Kidney glomerular epithelial cell (primary cell): ENCODE measurements at places on chromosomes 16 and 17.

DNA sequence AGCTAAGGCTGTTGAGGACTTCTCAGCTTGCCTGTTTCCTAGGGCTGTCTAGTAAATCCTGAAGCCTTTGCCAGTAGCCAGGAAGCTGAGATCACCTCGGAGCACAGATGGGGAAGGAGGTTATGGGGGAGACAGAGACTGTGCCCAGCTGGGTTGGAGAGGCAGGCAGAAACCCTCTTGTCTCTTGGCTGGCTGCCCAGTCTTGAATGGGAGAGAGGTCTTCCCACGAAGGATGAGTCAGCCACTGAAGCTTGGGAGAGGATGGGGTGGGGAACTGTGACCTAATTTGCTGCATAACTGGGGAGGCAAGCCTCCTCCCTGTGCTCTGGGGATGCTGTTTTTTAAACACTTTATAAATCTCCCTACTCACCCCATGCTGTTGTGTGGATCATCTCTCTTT is 69.8 kb downstream of the SHISA9 start:
- DNase-seq, result peak; percentile 87

DNA sequence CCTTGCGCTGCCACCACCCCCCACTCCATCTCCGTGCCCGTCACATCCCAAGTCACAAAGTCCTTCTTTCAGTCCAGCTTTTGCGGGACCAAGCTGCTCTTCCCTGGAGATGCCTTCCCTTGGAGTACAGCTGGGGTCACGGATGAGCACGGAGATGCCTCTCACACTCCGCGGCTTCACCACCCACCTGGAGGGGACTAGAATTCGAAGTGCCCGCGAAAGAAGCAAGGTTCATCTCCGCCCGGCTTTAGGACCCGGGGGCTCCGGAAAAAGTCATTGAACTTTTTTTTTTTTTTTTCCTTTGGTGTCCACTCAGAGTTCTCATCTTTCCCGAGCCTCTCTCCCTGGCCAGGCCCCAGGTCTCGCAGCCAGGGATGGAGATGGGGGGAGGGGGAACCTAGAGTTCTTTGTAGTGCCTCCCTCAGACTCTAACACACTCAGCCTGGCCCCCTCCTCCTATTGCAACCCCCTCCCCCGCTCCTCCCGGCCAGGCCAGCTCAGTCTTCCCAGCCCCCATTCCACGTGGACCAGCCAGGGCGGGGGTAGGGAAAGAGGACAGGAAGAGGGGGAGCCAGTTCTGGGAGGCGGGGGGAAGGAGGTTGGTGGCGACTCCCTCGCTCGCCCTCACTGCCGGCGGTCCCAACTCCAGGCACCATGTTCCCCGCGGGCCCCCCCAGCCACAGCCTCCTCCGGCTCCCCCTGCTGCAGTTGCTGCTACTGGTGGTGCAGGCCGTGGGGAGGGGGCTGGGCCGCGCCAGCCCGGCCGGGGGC is at the start of gene FKBP10:
Gene FKBP10 (plus strand): TSS at position 624 of the 771 bp plus-strand sequence. CDS start 31 bp downstream, at position 655.
- peak; percentile 77 for DNase-seq

DNA sequence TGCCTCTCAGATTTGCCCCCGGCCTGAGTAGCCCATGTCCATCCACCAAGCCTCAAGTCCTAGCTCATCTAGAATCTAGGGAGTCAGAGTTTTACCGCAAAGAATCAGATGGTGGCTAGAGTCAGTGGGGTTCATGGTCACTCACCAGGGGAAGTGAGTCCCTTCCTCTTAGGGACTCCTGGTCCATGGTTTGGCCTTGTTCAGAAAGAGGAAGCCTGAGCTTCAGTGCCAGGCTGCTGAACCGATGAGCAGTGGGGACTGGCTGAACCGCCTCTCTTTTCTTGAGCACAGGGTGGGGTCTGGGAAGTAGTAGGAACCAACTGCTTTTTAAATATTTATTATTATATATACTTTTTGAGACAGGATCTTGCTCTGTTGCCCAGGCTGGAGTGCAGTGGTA is 160.3 kb downstream of the NTN1 start:
- no peak for DNase-seq

DNA sequence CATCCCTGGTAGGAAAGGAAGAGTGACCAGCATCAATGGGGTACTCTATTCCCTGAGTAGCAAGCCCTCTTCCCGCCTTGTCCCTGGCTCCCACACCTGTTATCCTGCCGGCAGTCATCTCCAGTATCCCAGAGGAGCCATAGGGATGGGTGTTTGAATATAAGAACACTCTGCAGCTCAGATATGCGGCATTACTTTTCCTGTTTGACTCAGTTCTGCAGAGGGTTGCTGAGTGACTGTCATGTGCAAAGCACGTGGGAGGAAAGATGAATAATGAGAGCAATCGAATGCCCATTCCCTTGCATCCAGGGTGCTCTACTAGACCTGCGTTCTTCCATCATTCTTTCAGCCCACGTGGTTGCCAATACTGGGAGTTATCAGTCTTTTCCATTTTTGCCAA is 115.1 kb downstream of the PRKCB start:
- DNase-seq, result no peak

GRCh38 chr17:56594320-56595107 is 1.0 kb downstream of the NOG start:
- DNase-seq, result no peak

DNA sequence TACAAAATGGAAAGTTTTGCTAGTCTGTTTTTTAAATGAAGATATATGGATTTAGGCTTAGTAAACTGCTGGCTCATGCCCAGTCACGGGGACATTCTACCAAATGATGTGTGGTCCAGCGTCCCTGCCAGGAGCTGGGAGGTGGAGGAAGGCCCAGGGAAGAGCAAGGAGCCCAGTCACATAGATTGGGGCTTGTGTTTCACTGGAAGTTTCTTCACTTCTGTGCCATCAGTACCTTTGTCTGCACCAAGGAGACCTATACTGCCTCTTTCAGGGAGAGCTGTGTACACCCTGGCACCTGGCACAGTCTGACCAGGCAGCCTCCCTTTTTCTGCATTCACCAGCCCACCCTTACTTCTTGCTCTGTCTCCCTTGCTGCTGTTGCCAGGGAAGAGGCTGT is 32.6 kb upstream of the ERN1 start:
- DNase-seq, result no peak

DNA sequence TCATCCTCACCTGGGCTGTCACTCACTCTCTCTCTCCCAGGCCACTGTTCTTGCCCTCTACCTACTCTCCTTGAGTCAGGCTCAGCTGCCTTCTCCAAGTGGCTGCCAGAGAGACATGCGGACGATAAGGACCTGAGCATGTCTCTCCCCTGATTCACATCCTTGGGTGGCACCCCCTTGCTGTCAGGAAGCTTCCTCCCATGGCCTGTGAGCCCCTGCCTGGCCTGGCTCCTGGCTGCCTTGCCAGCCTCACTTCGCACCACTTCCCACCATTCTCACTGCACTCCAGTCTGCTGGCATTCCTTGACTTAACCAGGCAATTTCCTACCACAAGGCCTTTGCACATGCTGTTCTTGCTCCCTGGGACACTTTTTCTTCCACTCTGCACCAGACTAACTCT is 2.7 kb upstream of the ALDH3A1 start:
- DNase-seq, result no peak

DNA sequence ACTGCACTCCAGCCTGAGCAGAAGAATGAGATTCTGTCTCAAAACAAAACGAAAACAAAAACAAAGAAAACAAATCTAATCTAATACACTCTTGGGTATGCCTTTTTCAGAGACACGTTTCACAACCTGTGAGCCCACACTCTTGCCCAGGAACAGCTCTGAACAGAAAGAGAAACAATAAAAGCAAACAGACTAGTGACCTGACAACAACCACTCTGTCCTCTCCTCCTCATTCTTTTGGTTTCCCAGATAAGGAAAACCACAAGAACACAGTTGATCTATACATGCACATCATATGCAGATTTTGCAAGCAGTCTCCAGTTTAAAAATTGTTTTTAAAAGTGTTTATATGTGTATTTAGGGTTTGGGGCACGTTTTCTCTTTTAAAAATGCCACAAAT is 1.3 kb downstream of the MKS1 start:
- no peak for DNase-seq

DNA sequence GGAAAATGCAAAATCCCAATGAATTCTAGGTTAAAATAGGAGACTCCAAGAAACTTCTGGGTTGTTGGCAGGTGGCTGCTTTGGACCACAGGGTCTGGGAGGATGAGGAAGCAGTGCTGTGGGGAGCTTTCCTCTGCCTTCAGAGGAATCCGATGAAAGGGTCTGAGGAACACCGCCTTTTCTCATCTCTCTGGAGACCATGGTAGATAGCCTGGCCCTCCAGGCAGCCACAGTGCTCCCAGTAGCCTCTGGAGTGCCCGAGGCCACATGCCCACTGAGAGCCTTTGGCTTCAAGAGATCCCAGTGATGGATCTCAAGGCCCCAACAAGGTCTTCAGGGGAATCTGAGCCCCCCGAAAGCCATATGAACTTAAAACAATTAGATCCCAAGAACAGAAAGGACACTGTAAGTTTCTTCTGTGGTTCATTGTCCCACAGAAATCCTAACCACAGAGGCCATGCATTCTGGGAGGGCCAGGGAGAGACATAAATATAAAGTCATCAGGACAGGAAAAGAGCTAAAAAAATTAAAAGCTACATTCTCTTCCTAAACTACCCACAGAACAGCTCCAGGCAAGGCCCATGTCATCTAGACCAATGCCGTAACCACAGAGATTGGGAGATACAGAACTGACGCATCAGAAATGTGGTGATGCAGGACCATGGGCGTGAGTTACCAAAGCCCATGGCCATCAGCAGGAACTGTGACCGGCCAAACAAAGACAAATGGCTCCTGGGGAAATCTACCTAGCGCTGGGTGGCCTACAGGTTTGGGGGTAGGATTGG is 24.3 kb downstream of the TK2 start:
- no peak for DNase-seq

DNA sequence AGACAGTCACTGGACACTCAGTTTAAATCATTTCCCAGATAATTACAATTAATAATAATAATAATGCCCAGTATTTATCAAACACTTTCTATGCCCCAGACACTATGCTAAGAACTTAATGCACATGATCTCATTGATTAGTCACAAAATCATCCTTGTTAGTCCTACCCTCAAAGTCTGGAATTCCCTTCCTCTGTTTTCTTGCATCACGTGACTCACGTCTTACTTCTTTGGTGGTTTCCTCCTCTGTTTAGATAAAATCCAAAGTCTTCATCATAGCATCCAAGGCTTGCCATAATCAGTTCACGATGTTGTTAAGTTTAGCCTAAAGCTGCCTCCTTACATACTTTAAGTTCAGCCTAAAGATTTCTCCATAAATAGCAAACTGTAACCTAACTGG is 471.9 kb downstream of the PMP22 start:
- DNase-seq, result no peak

- DNase-seq, result no peak
Measured at GRCh38 chr16:66695935-66696668, 441 bp downstream of the CMTM4 start.

DNA sequence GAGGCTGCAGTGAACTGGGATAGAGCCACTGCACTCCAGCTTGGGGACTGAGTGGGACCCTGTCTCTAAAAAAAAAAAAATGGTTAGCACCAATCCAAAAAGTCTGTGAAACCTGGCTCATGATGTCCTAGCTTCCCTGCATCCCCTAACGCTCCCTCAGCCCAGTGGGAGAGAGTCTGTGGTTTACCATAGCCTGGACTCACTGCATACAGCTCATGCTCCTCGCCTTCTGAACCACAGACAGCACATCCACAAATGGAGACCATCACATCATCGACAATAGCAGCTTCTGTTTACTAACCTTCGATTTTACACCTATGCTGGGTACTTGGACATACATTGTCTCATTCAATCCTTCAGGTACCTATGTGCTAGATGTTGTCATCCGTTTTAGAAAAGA is 43.6 kb downstream of the NLRC5 start:
- DNase-seq, result no peak

DNA sequence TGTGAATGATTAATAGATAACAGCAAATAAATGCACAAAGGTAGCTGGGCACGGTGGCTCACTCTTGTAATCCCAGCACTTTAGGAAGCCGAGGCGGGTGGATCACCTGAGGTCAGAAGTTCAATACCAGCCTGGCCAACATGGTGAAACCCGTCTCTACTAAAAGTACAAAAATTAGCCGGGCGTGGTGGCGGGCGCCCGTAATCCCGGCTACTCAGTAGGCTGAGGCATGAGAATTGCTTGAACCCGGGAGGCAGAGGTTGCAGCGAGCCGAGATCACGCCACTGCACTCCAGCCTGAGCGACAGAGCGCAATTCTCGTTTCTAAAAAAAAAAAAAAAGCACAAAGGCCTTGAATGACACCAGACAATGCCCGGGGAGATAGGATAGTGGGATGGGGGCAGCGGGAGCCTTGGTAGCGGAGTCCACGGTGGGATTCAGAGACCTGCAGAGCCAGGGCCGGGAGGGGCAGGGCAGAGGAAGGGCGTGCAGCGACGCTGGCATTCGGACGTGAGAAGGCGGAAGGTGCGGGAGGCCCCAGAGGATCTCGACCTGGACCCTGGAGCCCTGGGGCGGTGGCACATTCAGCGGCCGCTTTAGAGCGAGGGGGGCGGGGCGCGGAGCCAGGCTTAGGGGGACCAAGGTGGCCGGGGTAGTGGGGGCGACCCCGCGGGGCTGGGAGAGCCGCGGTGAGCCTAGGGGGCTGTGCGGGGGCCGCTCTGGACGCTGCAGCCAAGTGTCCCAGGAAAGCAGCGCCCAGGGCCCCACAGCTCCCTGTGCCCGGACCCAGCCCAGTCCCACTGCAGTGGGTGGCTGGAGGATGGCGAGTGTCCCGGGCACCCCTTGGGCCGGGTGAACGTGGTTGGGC is 999 bp upstream of the FLYWCH2 start:
- no peak for DNase-seq

GRCh38 chr17:75814900-75815373 is 29.3 kb downstream of the UNC13D start:
- DNase-seq, result no peak

- DNase-seq, result peak; percentile 82
Measured at GRCh38 chr17:45316434-45317110, at the start of gene MAP3K14. Gene MAP3K14, minus strand, starts transcription at chr17:45317020. Its CDS starts 26,275 bp downstream, at chr17:45290745.

DNA sequence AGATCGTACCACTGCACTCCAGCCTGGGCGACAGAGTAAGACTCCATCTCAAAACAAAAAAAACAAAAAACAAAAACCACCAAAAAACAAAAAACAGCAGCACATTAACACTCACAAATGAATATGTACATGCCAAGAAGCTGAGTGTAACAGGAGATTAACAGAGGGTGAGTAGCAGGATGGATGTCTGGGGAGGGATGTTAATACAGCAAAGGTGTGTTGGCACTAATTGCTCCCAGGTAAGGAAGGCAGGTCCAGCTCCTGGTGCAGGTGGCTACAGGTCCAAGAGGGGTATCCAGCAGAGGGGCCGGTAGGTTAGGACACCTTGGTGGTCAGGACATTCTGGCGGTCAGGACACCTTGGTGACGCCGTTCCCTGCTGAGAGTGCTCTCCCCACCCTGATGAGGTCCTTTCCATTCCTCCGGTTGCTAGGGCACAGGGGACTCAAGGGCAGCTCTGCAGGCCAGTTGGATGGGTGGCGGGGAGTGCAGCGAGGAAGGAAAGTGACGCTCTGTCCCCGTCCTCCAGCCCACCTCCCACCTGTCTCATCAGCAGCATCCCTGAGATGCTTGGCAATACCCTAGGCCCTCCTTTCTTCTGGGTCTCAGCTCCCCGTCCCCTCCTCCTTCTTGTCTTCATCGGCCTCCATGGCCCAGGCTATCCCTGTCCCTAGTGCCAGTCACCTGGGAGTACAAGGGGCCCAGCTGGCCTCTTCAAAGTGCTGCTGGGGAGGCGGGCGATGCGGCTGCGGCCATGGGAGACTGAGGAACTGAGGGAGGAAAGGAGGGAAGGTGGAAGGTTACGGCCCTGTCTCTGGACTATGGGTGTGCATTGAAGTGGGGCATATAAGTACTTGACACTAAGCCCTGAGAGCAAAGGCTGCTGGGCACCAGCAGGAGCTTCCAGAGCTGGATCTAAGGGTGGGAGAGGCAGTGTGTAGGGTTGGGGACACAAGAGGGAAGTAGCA is 10.7 kb upstream of the GFAP start:
- DNase-seq, result no peak
